ENCODE measurements at places on chromosomes 6 and 20. TPM values are rescaled to one million over a fixed set of nuclear protein-coding genes. Genes with fewer than 3 reads are reported as not detected.

The TREM2 gene
- total RNA-seq, result not detected

The SLPI gene
- total RNA-seq, result not detected

The OVOL2 gene
- total RNA-seq, result not detected

The CASS4 gene
- total RNA-seq, result not detected

The FAM217A gene
- not detected for total RNA-seq

The LY6G5C gene
- total RNA-seq, result 3.3 TPM

The MEP1A gene
- not detected for total RNA-seq

The TAF4 gene
- 4.3 TPM for total RNA-seq

The TMEM170B gene
- 1.1 TPM for total RNA-seq

The HLA-A gene
- 1,554 TPM for total RNA-seq
